ACHN (cell line): ENCODE measurements at places on chromosomes 6 and 20.

DNA sequence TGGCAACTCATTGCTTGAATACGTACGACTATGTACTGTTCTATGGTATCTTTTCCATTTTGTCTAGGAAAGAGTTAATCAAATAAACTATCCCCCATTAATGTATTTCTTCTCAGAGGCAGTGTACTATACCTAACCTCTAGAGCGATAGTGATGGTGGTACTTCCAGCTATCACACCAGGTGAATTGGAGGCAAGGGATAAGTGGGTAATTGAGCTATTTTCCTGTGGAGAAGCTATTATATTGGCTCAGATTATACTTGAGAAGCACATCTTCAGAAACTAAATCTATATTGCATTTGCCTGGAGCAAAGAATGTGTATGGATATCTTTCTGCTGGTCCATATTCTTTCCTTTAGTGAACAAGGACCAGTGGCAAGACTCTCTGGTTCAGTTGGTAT, 430.7 kb upstream of the KHDRBS2 start:
- no peak for DNase-seq

DNA sequence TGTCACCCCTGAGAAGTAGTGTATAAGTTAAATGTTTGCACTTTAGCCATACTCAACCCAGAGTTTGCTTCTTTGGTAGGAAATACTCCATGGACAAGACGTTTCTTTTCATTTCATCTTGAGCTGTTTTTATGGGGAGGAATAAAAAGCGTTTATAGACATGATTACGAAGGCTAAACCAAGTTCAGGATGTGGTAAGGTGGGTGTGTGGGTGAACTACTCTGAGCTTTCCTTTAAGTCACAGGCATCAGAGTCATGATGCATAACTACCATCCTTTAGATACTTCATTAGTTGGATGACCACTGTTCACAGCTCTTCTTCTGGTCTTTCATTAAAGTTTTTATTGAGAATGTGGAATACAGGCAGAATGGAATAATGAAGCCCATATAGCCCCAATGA, 48.9 kb downstream of the EBF4 start:
- no peak for DNase-seq

DNA sequence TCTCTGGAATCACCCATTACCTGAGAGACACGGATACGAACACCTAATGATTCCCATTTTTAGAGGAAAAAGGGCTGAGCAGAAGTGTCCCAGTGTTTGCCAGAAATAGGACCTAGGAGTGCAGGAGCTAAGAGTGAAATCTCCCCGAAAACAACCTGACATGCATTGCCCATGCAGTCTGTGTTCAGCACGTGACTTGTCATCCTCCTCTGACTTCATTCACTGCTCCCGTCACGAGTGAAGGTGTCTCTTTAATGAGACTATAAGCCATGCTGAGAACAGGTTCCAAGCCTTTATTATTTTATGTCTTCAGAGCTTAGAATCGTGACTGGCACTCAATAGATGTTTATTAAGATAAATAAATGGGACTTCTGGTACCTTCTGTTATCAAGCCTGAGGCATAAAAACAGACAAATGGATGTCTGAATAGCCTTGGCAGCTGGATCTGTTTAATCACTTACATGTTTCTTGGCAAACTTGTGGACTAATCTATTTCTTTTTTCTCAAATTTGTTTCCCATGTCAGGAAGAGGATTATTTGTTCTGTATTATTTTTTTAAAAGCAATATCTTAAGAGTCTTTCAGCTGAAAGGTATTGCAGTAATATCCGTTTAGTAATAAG, 3.7 kb upstream of the MLIP start:
- no peak for DNase-seq

- no peak for DNase-seq
Observed at GRCh38 chr20:62248890-62249560, 10.7 kb downstream of the OSBPL2 start.

- DNase-seq: peak; percentile 92
Observed at GRCh38 chr6:28865401-28866204, 58.2 kb downstream of the TRIM27 start.

- peak; percentile 63 for DNase-seq
Observed at GRCh38 chr6:42963855-42964605, 3.5 kb downstream of the GNMT start.

DNA sequence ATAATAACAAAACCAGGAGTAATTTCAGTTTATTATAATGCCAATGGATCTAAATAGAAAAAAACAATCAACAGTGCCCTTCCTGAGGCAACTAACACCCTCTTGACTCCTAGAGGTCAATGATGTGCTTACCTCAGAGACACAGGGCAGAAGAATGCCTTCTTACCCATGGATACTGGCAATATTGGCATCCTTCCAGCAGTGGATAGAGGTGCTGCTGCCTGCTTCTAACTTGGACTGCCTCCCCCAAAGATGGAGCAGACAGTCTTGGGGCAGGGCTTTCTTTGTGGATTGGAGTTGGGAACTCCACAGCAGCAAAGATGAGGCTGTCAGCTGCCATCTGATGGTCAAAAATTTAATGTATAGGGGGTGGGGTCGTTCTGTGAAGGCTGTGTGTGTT, 78.7 kb downstream of the AK9 start:
- no peak for DNase-seq

DNA sequence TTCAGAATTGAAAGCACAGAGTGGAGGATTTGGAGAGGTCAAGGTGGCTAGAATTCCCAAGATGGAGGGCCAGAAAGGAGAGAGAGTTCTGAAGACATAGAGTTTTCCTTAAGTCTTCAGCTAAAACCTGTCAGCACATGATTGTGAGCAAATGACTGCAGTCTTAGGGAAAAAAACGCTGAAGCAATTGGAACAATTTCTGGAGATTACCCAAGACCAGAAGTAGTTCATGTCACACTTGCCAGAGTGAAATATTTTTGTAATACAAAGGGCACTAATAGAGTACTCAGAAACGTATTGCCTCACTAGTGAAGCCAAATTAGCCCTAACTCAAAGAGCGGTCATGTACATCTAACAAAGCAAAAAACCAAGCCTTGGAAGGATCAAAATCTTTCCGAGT, 541.3 kb upstream of the MARCKS start:
- DNase-seq: no peak

GRCh38 chr6:1705183-1705582, 95.5 kb downstream of the FOXC1 start:
- no peak for DNase-seq

- no peak for DNase-seq
Observed at GRCh38 chr20:15077733-15078250, 740.4 kb upstream of the FLRT3 start.

GRCh38 chr6:3929281-3929798, 80.2 kb downstream of the FAM50B start:
- DNase-seq: no peak

DNA sequence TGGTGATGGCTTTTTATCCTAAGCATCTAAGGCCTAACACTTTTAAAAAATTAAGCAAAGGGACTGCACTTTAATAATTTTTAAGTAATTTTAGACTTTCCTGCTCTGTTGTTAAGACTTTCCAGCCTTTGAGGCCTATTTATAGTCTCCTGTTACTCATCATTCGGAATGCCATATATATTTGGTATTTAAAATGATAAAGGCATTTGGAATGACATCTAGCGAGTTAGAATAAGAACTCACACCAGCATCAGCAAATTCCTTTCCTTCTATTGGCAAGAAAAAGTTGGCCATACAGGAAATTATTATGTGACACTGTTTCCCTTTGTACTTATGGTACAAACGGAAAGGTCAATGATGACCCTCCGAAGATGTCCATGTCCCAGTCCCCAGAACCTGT, 88.1 kb upstream of the STMND1 start:
- no peak for DNase-seq

GRCh38 chr6:156582509-156582992, 194.6 kb upstream of the ARID1B start:
- DNase-seq: no peak

- DNase-seq: no peak
Observed at GRCh38 chr20:59526242-59527225, 77.8 kb upstream of the PHACTR3 start.

GRCh38 chr6:130206479-130206878, 16.3 kb downstream of the SAMD3 start:
- DNase-seq: no peak

DNA sequence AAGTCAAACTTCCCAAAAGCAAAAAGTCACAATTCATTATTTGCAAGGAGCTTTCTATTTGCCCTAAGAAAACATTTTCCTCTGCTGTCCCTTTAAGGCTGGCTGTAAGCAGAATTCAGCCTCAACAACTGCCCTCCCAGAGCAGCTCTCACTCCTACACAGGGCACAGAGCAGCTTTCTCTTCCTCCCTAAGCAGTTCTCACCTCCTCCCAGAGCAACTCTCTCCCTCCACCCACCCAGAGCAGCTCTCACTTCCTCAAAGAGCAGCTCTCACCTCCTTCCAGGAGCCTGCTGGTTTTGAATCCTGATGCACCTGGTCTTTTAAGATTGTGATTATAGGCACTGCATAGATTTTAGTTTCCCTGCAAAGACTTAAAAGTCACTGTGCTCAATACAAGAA, 120.6 kb upstream of the TMEM181 start:
- no peak for DNase-seq

DNA sequence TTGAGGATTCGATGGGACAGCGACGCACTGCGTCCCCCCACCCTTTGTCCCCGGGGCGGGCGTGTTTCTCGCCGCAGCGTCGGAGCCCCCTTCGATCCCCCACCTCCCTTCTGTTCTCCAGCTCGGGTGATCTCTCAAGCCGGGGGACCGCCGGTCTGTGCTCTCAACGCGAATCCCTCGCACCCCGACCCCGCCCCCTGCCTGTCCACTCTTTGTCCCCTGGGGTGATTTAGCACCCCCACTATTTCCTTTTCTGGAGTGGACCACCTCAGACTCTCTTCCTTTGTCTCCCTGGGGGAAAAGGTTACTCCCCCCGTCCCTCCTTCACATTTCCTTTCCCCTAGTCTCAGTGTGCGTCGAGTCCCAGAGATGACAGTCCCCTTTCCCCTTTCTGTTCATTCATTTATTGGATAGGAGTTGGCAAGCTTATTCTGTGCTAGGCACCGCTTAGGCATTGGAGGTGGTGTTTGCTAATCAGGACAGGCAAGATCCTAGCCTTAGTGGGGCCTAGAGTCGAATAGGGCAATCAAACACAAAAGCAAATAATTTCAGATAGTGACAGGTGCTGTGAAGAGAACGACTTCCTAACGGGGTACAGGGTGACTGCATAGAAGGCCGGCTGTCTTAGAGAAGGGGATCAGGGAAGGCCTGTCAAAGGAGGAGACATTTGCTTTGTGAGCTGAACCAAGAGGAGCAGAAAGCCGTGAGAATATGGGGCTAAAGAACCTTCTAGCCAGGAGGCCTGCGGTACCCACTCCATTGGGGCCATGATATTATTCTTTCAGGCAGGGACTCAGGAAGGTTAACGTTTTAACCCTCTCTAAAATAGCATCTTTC, 741 bp downstream of the PTPN1 start:
- DNase-seq: peak; percentile 17

GRCh38 chr6:30612213-30612612, 4.8 kb downstream of the PPP1R10 start:
- no peak for DNase-seq

DNA sequence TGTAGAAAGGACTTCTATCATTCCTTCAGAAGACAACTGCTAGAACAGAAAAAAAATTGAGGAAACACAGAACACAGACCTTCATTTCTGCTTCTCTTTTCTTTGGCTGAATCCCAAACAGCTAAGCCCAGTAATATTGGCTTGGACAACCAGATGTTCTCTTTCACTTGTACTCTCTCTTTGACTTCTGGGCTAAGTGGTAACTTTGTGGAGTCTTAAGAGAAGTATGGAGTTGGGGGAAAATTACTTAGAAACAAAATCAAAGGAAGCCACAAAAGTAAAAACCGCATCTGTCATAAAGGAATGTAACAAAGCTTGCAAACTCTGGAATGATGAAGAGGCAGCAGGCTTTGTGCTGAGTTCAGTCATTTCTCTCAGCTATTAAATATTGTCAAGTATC, 587.5 kb downstream of the CBLN4 start:
- no peak for DNase-seq

DNA sequence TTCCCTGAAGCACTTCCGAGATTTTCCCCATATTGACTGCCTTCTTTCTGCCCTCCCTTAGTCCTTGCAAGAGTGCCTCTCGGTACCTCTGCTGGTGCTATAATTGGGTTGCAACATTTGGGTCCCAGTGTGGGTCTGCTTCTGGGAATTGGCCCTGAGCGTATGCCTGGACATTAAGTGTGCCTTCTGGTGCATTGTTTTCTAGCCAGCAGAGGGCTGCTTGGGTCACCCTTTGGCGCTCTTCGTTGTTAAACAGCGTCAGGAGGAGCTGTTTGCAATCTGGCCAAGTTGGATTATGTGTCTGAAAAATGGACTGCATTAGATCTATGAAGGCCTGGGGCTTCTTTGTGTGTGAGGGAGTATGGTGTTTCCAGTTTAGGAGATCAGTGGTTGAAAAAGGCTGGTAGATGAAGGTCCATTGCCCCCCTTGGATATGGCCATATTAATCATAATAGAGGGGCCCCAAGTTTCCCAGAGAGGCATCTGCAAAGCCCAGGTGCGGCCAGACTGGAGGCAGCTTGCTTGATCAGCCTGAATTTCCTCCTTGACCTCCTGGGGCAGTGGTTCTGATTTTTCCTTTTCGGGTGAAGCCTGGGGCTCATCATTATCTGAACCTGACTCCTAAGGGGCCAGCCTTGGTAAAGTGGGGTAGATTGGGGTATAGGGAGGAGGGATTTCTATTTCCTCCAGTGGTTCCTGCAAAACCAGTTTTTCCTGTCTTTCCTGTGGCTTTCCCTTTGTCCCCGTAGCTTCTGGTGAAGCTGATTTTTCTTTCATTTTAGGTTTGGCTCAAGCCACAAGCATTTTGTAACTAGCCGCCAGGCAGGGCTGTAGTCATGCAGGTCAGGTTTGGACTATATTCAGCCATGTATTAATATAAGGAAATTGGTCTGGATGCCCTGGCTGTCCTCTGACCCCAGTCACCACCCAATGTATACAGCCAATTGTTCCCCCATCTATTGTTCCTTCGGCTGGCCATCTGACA, 85.4 kb upstream of the GPR6 start:
- no peak for DNase-seq

- no peak for DNase-seq
Observed at GRCh38 chr6:113691260-113691656, 165.9 kb upstream of the MARCKS start.

GRCh38 chr20:59146780-59147565, 16.6 kb upstream of the ZNF831 start:
- no peak for DNase-seq
